Stimulated activated naive CD4-positive, alpha-beta T cell treated with Interleukin-2 at 50 U/mL for 16 hours (primary cell): ENCODE measurements at places on chromosomes 2 and 18.

- DNase-seq, result no peak
Observed at GRCh38 chr2:217650716-217651360, 352.0 kb downstream of the TNS1 start.

- no peak for DNase-seq
Observed at GRCh38 chr2:232240906-232241305, 137.6 kb upstream of the ALPP start.

- DNase-seq, result peak; percentile 51
Observed at GRCh38 chr18:77124452-77124922, 8.1 kb downstream of the MBP start.

- DNase-seq, result no peak
Observed at GRCh38 chr2:185279999-185280398, 458.6 kb upstream of the FSIP2 start.

GRCh38 chr2:120438301-120439066 lies 92.5 kb downstream of the INHBB start:
- DNase-seq, result no peak

DNA sequence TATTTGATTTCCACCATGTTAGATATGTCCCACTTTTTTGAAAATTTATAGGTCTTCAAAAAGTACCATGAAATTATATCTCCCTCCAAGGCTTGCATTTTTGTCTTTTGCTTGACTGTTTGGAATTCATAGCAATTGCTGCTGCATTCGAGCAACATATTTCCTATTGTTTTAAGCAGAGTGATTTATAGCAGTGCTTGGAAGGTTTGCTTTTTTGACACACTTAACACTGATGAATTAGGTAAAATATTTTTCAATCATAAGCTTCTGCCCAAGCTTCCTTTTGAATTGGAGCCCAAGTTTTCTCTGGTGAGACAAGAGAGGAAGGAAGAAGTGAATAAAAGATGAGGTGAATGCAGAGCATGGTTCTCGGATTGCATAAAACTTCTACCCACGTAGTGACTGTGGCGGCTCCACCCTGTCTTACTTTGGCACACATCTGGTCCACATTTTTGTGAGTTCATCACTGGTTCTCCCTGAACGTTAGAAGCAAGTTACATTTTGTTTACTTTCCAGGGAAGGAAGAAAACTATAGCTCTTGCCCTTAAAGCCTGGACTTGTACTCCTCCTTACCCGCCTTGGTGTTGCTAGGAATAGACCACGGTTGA lies 667.0 kb downstream of the TSN start:
- DNase-seq, result no peak

GRCh38 chr2:215711471-215712034 lies 275.7 kb upstream of the FN1 start:
- DNase-seq, result no peak

DNA sequence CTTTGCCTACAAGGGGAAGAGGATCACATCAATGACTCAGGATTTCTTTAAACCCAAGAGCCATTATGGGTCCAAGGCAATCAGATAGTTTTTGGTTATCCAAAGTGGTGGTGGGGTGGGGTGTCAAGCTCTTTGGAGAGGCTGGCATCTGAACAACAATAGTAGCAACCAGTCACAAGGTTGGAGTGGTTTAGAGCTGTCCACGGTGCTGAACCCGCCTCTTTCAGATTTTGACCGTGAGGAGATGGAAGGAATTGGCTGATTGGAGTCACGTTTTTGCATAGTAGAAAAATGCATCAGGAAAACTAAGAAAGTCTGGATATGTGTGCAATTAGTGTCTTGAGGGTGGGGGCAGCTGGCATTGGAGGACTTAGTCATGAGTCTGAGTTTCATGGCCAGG lies 159.9 kb downstream of the LOXHD1 start:
- no peak for DNase-seq

GRCh38 chr2:126638746-126639145 lies 17.2 kb upstream of the GYPC start:
- DNase-seq, result no peak

- DNase-seq, result no peak
Observed at GRCh38 chr2:63422556-63422955, 165.7 kb downstream of the WDPCP start.

DNA sequence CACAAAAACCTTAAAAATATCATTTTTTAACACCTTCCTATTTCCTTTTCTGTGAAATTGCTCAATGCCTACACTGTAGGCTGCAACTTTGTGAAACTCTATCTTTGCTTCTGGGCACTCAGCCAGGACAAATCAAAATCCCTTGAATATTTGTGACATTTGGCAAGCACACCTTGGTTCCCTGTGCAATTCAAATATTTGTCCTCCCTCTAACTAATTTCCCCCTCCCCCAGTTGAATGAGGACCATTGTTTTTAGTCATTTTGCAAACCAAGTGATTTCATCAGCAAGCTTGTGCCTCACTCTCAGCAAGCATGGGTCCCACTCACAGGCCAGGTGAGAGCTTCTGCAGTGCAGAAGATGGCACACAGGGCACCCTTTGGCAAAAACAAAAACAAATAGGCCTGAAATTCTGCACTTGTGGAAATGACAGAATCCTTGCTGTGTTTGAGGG lies 541.5 kb downstream of the CNTNAP5 start:
- no peak for DNase-seq

- no peak for DNase-seq
Observed at GRCh38 chr2:7060156-7060555, 142.9 kb downstream of the RNF144A start.

GRCh38 chr18:9366126-9366714 lies 31.6 kb downstream of the TWSG1 start:
- no peak for DNase-seq

DNA sequence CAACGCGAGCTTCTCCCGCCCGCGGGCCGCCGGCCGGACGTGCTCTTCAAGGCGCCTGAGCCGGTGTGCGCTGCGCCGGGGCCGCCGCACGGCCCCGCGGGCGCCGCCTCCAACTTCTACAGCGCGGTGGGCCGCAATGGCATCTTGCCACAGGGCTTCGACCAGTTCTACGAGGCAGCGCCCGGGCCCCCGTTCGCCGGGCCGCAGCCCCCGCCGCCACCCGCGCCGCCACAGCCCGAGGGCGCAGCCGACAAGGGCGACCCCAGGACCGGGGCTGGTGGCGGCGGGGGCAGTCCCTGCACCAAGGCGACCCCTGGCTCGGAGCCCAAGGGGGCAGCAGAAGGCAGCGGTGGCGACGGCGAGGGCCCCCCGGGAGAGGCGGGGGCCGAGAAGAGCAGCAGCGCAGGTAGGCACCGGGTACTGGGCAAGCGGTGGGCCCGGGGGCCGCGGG lies 676 bp downstream of the HOXD11 start:
- DNase-seq, result no peak

DNA sequence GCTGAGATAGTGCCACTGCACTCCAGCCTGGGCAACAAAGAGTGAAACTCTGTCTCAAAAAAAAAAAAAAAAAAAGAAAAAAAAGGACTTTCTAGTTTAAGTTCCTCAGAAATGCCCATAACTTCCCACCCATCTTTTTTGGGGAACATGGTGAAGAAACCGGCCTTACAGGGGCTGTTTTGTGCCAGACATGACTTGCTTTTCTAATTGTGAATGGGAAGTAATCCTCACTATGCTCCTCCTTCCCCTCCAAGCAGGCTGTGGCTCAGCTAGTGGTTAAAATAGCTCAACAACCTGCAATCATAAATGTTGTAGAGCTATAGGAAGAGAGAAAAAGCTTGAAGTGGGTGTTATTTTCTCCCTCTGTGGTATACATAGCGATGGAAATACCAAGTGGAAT lies 34.1 kb upstream of the OLA1 start:
- DNase-seq, result no peak

GRCh38 chr2:176370467-176371171 lies 101.4 kb downstream of the MTX2 start:
- DNase-seq, result no peak

GRCh38 chr18:26301681-26302080 lies 75.4 kb downstream of the TAF4B start:
- no peak for DNase-seq

DNA sequence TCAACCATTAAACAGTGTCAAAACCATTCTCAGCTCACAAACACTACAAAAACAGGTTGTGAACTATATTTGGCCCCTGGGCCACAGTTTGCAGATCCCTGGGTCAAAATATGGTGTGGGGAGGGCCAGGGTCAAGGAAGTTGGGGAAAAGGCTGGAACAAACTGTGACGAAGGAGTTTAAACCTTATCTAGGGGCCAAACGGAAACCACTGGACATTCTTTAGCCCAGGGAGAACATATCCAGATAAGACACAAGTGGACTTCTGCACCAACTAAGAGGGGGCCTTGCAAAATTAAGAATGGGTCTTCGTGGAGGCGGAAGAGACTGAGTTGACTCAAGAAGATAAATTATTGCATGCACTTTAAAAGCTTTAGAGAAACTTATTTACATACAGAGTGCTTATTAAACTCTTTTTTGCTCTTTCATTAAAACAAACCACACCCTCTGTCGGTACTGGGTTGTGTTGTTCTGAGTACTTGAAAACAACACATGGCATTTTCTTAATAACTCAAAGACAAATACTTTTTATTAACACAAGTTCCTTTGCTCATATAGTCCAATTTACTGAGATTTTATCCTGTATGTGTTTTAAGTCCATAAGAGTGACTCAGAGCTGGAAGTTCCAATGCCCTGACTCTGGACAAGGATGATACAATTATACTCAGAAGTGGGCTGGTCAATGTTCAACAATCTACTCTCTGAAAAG lies 5.3 kb upstream of the ASAP2 start:
- no peak for DNase-seq

- no peak for DNase-seq
Observed at GRCh38 chr2:46825231-46825938, 90.2 kb downstream of the MCFD2 start.

DNA sequence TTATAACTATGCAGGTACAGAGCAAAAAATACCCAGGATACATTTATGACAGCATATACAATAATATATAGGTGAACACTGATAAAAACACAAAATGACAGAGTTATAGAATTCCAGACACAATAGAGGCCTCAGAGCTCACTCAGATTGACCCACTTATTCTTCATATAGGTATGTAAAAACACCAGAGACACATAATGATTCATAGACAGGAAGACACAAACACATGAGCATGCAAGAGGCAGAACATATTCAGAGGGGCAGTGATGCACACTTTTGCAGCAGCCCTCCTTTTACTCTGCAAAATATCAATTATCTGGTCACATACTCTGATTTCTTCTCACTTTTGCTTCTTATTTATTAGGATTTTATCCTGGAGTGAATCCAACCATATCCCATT lies 633.3 kb upstream of the ACVR2A start:
- no peak for DNase-seq

GRCh38 chr2:156465573-156465972 lies 29.4 kb downstream of the GPD2 start:
- no peak for DNase-seq

DNA sequence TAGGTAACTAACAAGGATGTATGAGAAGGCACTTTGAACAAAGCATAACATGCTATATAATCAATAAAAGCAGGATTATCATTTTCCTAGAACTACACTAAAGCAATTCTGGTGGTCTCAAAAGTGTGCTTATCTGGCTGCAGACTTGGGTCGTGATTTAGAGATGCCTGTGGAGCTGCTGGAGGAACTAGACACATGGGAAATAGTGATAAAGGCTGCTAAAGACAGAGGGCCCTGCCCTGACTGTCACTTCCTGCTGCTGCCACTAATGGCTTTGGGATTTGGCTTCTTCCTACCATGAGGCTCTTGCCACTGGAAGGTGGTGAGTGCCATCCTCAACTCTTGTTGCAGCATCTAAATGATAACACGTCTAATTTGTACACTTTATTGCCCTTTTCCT lies 22.5 kb downstream of the TMEM178A start:
- DNase-seq, result no peak

- no peak for DNase-seq
Observed at GRCh38 chr2:193371200-193371599, 1176.5 kb upstream of the TMEFF2 start.

GRCh38 chr2:119136093-119136492 lies 22.5 kb downstream of the C1QL2 start:
- DNase-seq, result no peak

DNA sequence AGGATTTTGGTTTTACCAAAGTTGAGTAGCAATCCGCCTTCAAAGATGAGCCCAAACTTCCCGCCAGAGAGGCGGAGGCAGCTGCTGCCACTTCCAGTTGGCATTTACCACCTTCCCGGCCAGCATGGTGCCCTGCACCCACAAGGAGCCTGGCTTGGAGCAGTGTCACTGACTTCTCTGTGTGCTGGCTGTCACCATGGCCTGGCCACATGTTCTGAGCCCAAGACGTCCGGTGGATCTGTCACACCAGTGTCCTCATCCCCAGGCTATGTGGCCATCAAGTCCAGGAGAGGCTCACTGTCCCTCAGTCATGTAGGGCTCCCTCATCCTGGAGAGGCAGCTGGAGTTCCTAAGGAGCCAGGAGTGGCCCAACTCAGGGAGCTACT lies 100.6 kb downstream of the ACKR3 start:
- no peak for DNase-seq

- DNase-seq, result no peak
Observed at GRCh38 chr2:105611811-105612424, 132.8 kb upstream of the NCK2 start.

DNA sequence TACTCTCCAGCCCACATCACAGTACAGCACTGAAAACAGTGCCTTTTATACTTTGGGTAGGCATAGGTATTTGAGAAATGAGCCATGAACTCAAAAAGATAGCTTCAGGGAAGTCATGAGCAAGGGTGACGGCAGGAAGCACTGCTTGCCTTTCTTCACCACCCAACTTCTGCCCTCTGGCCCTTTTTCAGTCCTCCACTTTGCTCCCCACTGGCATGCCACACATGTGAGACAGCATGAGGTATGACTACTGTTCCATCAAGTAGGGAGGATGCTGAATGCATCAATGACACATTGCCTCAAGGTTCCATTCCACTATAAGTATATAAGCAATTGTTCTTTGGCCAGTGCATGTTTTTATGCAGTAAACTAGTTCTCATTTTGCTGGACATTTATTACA lies 373.0 kb downstream of the NRXN1 start:
- no peak for DNase-seq

DNA sequence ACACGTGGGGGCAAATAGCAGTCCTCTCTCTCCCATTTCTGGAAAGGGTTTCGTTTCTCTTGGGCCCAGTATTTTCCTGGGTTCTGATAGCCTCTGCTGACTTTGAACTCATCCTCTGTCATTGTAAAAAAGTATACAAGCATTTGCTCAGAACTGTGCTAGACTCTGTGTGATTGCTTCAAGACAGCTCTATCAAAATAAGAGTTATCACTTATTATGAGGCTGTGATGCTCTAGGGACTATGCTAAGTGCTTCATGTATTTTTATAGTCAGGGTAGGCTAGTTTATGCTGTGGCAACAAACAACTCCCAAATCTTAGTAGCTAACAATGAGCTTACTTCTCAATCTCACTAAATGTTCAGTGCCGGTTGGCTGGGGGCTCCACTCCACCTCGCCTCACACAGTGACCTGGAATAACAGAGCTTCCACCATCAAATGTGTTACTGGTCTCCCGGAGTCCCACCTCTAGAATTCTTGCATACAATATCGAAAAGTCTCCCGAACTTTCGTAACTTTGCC lies 110.8 kb upstream of the CDC42EP3 start:
- DNase-seq, result no peak
